ENCODE measurements at places on chromosomes 12 and 14. TPM values are rescaled to one million over a fixed set of nuclear protein-coding genes. Genes with fewer than 3 reads are reported as not detected.

GRCh38 chr14:92495027-92495426 lies 18.6 kb upstream of the RIN3 start:
- no peak for DNase-seq

DNA sequence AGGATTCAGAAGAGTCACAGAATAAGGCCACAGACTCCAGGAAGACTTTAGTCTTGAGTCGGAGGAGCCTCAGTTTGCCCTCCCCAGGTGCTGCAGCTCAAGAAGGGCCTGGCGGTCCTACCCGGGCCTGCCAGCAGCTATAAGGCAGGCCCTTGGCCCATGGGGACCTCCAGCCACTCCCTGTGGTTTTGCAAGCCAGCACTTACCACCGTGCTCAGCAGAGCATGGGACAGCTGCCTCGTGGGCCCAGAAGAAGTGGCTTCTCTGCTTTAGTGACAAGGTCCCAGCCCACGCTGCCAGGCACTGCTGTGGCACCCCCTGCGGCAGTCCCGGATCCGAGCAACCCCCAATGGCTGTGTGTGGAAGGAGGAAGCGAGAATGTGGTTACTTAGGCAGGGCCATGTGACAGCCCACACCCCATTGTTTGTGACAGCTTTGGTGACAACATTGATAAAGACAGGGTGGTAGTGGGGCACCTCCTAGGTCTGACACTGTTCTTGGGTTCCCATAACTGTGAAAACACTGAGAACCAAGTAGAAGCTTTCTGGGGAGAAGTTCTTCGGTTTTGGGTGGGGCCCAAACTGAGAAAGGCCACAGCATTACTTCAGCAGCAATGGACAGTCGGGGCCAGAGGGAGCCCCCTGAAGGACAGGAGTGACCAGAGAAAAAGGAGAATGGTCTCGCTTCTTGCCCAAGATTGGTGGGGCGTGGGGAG lies at the start of gene SELPLG:
Gene SELPLG (minus strand): TSS at position 361 of the 715 bp plus-strand sequence. CDS start 9,587 bp downstream, outside the sequence.
- DNase-seq = no peak

- peak; percentile 21 for DNase-seq
These were observed 5.3 kb downstream of the TRPV4 start for GRCh38 chr12:109827566-109828550.

DNA sequence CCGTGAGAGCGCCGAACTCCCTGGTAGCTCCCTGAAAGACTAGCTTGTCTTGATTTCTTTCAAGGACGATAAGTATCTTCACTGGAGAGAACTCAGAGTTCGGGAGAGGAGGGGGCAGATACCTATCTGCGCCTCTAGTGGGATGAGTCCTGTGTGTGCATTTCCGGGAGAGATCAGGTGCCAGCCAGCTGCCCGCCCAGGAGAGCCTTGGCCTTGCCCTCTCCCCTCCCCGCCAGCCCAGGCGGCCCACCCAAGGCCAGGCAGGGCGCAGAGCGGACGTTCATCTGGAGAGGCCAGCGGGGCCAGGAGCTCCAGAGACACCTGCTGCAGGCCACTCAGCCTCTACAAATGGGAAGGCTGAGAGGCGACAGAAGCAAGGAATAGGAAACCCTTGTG lies 1.0 kb downstream of the CD9 start:
- DNase-seq = no peak

Gene DBX2
- total RNA-seq = not detected

Gene SYNDIG1L
- 0.74 TPM for total RNA-seq

DNA sequence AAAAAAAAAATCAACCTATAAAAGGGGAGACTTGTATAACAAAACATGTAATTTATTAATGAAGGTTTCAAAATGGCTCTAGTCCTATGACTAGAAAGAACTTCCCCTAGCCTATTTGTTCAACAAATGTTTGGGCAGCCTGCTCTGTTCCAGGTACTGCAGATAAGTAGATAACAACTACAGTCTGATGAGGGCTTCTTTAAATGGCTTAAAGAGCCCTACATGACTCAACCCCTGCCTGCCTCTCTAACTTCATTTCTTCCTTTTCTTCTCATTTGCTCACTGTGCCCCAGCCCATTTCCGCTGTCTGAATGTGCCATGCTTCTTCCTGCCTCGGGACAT lies 21.5 kb downstream of the ALDH6A1 start:
- no peak for DNase-seq

GRCh38 chr12:123696207-123696606 lies 15.9 kb upstream of the ATP6V0A2 start:
- peak; percentile 9 for DNase-seq

Gene RD3L
- total RNA-seq = not detected

GRCh38 chr14:42192738-42193653 lies 586.3 kb downstream of the LRFN5 start:
- DNase-seq = peak; percentile 90

DNA sequence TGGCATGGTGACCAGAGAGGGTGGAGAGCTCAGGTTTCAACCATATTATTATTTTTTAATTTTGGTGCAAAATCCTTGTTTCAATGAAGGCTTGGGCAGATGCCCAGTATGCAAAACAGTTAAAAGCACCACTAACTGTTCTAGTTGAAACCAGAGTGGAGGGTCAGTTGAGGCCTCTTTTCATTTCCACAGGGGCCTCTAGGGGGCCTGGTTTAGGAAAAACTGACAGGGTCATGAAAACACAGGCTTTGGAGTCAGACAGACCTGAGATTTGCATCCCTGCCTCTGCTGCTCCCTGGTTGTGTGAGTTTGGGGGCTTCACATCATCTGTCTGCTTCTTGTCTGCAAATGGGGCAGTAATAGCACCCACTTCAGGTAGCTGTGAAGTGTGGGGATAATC lies 3.3 kb upstream of the RPH3A start:
- no peak for DNase-seq

GRCh38 chr14:84657911-84658310 lies 872.0 kb upstream of the FLRT2 start:
- no peak for DNase-seq

Gene KRT6A
- total RNA-seq = 7.9 TPM

DNA sequence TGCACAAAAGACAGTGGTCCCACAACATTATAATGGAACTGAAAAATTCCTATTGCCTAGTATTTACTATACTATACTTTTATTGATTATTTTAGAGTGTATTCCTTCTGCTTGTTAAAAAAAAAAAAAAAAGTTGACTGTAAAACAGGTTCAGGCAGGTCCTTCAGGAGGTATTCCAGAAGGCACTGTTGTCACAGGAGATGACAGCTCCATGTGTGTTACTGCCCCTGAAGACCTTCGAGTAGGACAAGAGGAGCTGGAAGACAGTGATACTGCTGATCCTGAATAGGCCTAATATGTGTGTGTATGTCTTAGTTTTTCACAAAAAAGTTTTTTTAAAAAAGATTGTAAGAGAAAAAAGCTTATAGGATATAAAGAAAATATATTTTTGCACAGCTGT lies 12.3 kb downstream of the UBE2N start:
- DNase-seq = no peak

DNA sequence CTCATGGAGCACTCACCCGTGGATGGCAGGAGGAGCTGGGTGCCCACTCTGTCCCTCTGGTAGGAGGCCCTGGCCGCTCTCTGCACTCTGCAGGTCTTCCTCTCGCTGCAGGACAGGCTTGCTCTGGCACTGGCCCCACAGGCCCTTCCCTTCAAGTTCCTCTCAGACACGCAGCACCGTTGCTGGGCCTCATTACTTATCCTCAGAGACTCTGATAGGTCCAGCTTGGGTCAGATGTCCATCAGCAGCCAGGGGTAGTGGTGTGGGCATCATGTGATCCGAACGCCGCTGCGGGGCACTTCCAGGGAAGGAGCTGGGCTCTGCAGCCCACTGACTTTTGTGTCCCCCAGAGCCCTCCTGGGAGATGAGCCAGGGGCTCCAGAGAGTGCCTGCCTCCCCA lies 11.8 kb downstream of the OTUB2 start:
- no peak for DNase-seq

Gene MYF5
- not detected for total RNA-seq

Gene CPM
- total RNA-seq = 241 TPM

Gene DLK1
- total RNA-seq = 9.9 TPM

GRCh38 chr12:21831791-21832344 lies 57.4 kb upstream of the KCNJ8 start:
- peak; percentile 82 for DNase-seq

Gene ADAM21
- 0.09 TPM for total RNA-seq

GRCh38 chr12:68065687-68066086 lies 76.4 kb downstream of the IFNG-AS1 start:
- DNase-seq = no peak

- DNase-seq = no peak
These were observed 88.8 kb upstream of the GTF2A1 start for GRCh38 chr14:81309511-81309910.

GRCh38 chr14:22689199-22689598 lies 45.0 kb upstream of the OR6J1 start:
- no peak for DNase-seq

GRCh38 chr12:76337583-76337982 lies 10.6 kb downstream of the BBS10 start:
- DNase-seq = no peak

DNA sequence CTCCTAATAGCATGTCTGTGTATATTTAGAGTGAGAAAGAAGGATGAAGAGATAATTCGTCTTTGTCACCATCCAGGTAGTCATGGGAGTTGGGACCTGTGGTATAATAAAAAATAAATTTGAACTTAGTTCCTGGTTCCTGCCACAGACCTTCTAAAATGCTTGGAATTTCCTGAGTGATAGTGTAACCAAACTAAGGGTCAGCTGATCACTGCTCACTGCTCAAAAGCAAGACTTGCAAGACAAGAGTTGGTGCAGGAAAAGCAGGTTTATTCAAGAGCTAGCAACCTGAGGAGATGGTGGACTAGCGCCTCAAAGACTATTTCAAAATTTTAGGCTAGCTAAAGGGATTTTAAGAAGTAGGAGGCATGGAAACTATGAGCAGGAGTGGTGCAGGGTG lies 19.1 kb downstream of the ANG start:
- DNase-seq = peak; percentile 63

Gene LGR5
- 0.15 TPM for total RNA-seq

Gene SLC6A13
- total RNA-seq = 1.1 TPM

GRCh38 chr14:58138714-58139482 lies 13.1 kb downstream of the ARMH4 start:
- DNase-seq = no peak

Gene OTUB2
- total RNA-seq = 2.2 TPM

- DNase-seq = no peak
These were observed 326.5 kb downstream of the NAV3 start for GRCh38 chr12:78157199-78157598.

- DNase-seq = no peak
These were observed 53.5 kb upstream of the LDHB start for GRCh38 chr12:21710958-21711775.

DNA sequence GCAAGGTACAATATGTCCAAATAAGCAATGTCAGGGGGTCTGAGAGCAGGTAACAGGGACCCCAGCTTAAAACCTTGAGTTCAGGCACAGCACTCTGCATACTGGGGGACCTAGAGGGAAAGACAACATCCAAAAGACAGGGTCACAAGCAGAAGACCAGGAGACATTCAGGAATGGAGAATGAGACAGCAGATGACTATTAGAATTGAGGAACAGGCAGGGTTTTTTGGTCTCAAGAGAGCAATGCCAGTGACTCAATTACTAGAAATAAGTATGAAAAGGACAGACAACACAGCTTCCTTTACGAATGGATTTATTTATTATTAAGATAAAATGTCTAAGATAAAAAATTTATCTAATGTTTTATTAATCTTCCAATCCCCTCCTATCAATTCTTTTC lies 223.0 kb downstream of the PTPRO start:
- no peak for DNase-seq

DNA sequence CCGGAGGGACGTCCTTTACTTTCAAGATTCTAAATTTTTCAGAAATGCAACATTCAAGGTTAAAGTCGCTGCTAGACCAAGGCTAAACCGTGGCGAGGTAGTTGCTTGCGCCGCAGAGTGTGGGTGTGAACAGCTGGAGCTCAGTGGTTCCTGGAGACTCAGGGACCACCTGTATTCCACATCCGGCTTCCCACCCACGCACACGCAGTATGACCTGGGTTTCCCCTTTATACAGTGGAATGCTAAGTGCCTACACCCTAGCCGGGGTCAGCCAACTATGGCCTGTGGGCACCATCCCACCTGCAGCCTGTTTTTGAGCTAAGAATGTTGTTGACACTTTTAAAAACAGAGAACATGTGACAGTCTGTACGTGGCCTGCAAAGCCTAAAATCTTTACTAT lies 42.9 kb upstream of the TESC start:
- no peak for DNase-seq

Gene LRRK2
- 262 TPM for total RNA-seq

All from lung (tissue), 17 donors.